ENCODE measurements at places on chromosomes 12 and 14.

DNA sequence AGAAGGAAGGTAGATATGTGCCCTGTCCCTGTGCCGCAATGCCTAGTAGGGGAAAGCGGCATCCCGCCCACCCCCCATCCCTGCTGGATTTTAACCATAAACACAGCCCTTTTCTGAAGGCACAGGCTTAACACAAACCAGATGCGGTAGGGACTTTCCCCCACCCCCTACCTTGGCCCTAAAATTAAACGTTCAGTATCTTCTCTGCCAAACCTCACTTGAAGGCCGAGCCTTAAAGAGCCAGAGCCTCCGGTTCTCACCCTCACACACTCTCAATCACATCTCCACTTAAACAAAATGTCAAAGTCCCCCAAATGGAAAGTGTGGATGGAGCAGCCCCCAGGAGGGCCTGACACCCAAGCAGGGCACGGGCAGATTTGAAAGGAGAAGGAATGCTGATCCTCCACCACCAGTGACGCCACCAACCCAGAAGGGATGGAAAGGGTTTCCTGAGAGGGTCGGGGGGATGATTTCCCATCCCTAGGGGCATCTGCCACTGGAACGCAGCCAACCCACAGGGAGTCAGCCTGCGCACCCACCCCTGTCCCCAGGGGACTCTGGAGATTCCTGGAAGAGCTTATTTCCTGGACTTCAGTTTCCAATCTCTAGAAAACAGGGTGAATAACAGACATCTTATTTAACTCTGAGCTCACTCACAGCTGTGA is 26.4 kb downstream of the ACTN1 start:
- DNase-seq: no peak

DNA sequence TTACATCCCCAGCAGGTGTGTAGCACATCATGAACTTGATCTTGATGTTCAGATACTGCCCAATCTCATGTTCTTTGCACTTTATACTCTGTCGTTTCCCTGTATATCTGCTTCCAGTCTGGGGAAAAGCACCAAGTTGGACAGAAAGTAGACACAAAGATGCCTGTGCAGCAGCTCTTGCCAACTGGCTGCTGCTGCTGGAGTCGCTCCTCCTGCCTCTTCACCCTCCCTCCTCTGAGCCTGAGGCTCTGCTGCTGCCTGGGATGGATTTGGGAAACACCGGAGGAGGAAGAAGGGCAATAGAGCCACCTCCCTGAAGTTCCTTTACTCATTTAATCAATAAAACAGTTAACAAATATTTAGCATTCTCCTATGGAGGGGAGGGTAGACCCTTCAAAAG is 32.4 kb downstream of the ADCK1 start:
- DNase-seq: no peak

DNA sequence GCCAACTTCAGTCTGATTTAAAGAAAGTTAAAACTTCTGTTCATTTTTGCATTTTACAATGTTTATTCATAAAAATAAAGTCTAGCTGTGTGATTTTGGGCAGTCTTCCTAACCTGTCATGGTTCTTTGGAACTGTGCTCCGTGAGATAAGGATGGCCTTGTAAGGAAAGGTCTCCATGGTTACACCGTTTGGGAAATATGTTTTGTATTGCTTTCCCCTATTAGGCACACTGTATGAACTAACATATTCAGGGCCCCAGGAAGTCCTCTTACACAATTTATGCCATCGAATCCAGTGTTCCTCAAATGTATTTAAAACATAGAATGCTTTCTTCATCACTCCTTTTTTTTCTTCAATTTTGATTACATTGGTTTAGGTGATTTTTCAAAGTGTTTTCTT is 54.5 kb downstream of the APAF1 start:
- DNase-seq: no peak

DNA sequence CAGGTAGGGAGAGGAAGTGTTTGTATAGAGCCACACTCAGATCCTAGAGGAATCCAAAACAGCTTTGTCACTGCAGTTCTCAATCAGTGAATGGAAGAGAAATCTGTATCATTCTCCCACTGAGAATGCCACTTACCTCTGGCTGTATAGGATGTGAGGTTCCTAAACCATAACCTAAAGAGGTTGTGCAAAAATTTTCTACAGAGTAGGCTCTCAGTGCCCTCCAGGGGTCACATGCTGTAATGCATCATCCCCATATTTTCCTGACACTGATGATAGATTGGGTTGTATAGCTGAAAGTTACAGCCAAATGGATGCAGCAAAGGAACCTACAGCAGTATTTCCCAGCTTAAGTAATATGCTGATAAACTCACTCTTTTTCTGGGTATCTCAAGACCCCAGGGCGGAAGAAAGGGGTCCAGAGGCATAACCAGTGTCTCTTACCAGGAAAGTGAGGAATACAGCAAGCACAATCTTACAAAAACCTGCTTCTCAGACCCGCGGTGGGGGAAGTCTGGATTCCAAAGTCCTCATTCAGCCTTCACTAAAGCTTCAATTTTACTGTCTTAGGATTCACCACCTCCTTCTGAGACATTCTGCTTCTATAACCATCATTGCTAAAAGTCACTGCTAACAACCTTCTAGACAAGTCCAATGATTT is 3.8 kb downstream of the BCDIN3D start:
- DNase-seq: no peak

DNA sequence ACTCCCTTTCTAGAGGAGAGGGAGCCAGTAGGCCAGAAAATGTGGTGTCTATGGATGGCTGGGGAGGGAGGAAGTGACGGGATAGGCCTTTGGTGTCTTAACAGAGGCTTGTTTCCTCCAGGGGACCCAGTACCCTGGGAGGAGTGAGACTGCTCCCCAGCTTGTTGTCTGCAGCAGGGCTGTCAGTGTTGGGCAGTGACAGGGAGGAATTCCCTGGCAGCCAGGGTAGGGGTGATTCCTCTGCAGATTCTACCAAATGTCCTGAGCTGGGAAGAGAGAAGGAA is 64.0 kb downstream of the GALNT16 start:
- no peak for DNase-seq

- DNase-seq: no peak
These were observed 1409.5 kb downstream of the AACS start for GRCh38 chr12:126474703-126475102.

DNA sequence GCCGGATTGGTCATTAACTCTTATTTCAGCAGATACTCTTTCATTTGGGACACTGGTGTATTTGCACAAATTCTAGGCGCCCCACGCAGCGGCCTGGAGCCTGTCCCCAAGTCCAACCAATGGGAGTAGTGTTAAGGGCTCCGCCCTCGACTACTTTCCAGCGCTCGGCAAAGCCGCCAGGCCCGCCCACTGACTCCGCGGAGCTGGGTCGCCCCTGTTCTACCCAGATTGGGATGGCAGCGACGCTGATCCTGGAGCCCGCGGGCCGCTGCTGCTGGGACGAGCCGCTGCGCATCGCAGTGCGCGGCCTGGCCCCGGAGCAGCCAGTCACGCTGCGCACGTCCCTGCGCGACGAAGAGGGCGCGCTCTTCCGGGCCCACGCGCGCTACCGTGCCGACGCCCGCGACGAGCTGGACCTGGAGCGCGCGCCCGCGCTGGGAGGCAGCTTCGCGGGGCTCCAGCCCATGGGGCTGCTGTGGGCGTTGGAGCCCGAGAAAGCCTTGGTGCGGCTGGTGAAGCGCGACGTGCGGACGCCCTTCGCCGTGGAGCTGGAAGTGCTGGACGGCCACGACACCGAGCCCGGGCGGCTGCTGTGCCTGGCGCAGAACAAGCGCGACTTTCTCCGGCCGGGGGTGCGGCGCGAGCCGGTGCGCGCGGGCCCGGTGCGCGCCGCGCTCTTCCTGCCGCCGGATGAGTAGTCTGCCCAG is at the start of gene ACOT6:
TSS of gene ACOT6 (plus strand) at position 179 of the 707 bp plus-strand sequence. CDS start at position 234, 55 bp downstream.
- DNase-seq: peak; percentile 18

DNA sequence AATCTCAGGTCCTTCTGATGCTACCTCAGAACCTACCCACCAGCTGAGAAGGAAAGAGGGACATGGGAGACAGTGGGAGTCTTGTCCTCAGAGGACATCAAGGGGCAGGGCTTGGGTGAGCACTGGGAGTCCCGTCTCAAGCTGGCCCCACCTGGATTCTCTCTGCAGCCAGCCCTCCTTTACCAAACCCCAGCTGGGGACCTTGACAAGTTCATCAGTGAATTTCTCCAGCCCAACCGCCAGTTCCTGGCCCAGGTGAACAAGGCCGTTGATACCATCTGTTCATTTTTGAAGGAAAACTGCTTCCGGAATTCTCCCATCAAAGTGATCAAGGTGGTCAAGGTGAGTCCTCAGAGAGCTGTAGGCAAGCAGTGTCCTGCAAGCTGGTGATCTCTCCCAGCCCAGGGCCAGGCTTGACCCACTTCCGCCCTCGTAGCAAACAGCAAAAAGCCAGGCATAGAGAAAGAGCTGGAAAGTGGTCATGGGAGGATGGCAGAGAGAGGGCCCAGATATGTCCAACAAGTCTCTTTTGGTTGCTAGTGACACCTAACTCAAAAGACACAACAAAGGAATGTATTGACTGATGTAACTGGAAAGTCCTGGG is 14.2 kb upstream of the OAS2 start:
- no peak for DNase-seq

DNA sequence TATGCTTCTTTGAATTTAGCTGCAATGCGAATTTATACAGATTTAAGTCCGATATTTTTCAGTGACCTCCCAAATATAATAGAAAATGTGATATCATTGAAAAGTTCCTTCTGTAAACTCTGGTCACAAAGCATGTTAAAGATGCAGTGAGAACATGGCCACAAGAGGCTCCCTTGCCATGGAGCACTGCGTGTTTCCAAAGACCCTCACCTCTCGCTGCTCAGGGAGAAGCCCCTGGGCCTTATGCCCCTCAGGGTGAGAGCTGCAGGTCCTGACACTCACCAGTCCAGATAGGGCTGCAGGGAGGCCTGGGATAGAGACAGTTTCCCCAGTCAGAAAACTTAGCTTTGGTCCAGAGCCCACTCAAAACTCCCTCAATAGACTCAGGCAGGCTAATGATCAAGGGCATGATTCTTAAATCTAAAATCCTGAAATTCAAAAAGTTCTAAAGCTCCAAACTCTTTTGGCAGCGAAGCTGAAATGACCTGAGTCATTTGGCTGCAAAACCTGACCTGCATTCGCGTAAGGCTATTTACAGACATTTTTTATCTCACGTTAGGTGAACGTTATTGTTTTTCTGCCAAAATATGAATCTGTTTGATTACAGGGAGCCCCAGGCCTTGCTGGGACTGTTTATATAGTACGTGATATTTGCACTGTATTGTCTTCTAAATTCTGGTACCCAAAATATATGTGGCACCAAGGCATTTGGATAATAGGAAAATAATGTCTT is 67.8 kb downstream of the CAPZA3 start:
- DNase-seq: no peak

DNA sequence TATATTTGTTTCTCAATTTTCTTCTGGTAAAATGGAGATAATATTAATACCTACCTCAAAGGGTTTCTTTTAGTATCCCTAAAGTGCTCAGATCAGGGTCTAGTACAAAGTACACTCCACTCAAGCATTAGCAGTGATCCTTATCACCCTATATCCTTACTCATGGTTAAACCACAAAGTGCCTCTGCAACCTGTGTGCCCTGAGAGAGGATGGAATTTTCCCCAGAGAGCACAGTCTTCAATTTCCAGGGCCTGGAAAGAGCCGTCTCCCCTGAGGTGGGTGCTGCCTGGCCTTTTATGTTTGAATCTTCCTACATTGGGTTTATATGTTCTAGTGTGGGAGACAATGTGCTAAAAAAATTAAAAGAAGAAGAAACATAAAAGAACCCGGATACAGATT is 183.1 kb upstream of the FBXO33 start:
- no peak for DNase-seq

- DNase-seq: peak; percentile 98
These were observed 157.9 kb upstream of the PARP11 start for GRCh38 chr12:4030929-4031702.

- DNase-seq: no peak
These were observed at the start of gene ADCY6 for GRCh38 chr12:48788854-48789775. TSS of gene ADCY6 (minus strand) at chr12:48789089. CDS start at chr12:48783434, 5,655 bp downstream.

GRCh38 chr14:69685716-69686115 is 74.3 kb downstream of the SUSD6 start:
- DNase-seq: no peak

- peak; percentile 78 for DNase-seq
These were observed 65.0 kb downstream of the PITPNM2 start for GRCh38 chr12:123085730-123086487.

- no peak for DNase-seq
These were observed 41.8 kb downstream of the CORO1C start for GRCh38 chr12:108689314-108690190.

GRCh38 chr12:49960474-49961110 is 1.1 kb upstream of the AQP5 start:
- no peak for DNase-seq

DNA sequence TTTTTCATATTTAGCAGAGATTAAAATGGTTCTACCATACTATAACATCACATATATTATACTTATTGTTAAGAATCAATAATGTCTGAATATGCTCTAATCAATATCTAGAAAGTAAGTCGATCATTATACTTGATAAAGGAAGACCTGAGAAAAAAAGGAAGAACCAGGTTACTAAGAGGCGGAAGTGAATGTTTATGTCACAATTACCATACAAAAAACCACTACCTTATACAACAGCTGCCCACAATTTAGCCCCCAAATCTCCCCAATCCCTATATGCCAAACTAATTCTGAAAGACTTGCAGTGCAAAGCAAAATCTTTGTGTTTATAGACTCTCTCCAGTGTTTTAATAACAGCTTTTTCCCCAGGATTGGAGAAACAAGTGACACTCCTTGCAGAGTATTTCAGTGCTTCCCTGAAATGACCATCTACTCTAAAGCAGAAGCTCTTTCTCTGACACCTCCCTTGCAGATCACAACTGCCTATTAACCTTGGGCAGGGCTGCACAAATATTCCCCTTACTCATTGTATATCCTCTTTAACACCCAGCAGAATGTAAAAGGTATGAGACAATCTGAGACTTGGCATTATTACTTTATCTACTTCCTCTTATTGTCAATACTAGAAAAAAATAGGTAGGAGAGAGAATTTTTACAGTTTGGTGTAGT is 12.7 kb upstream of the SLC2A3 start:
- no peak for DNase-seq

DNA sequence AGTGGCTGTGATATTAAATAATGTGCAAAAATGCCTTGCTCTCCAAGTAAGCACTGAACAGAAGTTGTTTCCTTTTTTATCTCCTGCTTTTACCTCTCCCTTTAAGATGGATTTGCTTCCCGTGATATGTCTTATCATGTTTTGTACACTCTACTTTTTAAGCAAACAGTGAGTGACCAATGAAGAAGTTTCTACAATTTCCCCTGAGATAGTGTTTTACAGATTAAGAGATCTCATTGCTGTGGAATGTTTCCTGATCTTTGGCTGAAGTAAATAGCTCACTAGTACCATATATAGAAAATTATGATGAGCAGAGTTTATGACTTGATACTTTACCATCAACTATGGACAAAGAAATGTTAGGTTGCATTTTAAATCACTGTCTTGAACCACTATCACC is 184.8 kb upstream of the PDE3A start:
- no peak for DNase-seq

- no peak for DNase-seq
These were observed 280.5 kb downstream of the FBXL14 start for GRCh38 chr12:1313906-1314305.

DNA sequence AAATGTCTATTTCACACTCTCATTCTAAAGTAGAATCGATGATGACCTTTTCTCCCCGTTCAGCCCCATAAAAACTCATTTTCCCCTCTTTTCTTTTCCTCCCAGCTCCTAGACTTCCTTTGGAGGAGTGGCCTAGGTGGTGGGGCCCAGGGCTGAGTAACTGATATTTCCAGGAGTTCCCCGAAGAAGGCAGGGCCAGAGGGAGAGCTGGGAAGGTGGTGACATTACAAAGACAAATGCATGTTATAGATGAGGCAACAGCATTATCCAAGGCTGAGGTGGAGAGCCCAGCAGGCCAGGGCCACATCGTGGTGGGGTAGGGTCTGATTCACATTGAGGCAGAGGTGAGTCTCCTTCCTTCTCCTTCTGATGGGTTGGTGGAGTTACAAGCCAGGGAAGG is 22.2 kb upstream of the HDAC7 start:
- DNase-seq: no peak

All from epithelial cell of prostate (primary cell).